ENCODE measurements at places on chromosomes 11 and 22.
A peak's percentile ranks its signal among the peaks of the same experiment; 100 is the strongest.

GRCh38 chr11:47396049-47396320 lies 12.4 kb upstream of the SLC39A13 start:
- DNase-seq, result no peak

DNA sequence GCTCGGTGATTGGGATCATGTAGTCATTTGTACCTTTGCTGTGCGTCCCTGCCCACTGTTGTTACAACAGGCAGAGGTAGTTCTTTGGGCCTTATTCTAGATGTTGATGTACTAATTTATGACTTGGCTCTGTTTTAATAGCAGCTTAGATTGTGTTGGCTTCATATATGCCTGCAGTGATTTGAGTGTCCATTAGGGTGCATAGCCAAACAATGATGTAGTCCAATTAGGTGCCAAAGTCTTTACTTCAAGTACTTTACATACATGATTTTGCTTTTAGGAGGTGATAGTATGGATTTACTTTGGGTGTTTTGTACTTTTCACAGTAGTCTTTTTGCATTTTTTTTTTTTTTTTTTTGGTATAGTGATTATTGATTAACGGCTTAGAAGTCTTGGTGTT lies 46.4 kb downstream of the PPP6R3 start:
- DNase-seq, result no peak

DNA sequence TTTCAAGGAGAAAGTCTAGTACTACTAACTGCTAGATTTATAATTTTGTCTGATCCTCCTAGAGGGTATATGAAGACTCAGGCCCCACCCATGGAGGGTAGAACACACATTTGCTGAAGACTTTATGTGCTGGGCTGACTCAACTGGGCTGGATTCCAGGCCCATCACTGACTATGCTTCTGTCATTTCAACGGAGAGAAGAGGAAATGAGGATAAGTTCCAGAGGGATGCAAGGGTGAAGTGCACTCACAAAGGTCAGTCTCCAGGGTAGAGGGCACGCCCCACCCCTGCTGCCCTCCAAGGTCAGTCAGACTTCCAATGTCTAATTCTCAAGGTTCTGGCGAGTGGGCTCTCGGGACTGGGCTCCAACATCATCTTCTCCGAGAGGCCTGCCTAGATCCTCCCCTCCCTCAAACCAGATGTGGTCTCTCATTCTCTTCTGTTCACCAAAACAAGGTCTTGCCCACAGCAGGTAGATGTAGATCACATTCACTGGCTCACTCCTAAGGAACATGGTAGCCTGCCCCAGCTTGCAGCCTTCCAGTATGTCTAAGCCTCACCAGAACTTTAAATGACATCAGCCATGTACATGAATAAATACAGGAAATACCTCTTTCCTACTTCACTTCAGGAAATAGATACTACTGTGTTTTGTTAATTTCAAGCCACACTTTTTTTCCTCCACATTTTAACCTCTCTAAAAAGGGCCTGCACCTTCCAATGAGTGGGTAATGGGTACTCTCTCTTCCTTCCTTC lies 7.3 kb upstream of the C11orf86 start:
- no peak for DNase-seq

DNA sequence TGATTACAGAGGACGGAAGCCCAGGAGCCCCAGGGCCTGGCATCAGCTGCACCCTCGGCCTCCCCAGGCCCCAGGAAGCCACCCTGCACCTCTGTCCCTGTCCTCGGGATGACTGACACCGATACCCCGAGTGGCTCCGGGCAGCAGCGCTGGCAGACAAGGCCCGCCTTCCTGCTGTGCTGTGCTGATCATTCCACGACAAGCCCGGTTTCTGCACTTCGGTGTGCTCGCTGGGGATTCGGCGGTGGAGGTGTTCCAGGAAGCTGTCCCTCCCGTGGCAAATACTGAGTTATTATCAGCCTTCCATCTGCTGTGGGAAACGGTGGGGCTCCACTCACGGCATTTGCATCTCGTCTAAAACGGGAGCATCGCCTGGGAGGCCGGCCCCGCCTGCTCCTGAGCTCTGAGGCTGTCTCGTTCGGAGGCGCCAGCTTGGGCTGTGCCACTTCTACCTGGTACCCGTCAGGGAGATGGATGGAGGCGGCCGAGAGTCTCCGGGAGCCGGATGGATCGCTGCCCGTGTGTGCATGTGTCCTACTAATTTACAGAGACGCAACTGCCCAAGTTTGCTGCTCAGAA lies 506.1 kb downstream of the BRD1 start:
- DNase-seq, result no peak

- peak; percentile 50 for DNase-seq
Observed at GRCh38 chr11:94128746-94129511, at the start of gene PANX1. PANX1 (plus strand) TSS chr11:94128841; CDS start chr11:94129313, 472 bp downstream.

DNA sequence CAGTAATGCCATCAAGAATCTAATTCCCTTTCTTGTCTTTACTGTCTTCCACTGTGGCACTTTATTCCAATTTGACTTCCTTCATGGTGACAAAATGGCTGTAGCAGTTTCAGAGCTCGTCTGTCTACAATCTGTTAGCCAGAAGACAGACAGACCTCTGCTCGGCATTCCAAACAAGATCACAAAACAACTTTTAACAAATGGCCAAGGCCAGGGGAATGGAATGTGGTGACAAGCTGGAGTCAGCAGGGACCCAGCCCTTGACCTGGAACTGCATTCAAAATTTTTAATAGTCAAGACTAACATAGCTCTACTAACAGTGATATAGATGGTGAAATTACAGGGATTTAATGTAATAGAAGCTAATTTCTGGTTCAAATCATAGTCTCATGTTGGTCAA lies 637.2 kb downstream of the ETS1 start:
- DNase-seq, result no peak

DNA sequence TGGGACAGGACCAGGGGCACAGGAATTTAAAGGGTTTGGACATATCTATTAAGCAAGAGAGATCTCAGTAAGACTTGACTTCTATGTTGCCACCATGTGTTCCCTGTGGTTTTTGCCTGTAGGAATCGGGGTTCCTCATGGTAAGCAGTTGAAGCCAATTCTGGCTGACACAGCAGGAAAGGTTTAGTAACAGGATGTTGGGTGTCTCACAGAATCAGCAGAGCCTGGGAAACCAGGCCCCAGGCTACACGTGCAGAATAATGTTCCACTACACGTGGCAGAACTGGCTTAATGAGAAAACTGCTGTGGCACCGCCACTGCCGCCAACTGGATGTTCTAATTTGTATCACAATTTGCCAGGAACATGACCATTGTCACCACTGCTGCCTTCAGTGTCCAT lies 264.6 kb upstream of the PLET1 start:
- no peak for DNase-seq

DNA sequence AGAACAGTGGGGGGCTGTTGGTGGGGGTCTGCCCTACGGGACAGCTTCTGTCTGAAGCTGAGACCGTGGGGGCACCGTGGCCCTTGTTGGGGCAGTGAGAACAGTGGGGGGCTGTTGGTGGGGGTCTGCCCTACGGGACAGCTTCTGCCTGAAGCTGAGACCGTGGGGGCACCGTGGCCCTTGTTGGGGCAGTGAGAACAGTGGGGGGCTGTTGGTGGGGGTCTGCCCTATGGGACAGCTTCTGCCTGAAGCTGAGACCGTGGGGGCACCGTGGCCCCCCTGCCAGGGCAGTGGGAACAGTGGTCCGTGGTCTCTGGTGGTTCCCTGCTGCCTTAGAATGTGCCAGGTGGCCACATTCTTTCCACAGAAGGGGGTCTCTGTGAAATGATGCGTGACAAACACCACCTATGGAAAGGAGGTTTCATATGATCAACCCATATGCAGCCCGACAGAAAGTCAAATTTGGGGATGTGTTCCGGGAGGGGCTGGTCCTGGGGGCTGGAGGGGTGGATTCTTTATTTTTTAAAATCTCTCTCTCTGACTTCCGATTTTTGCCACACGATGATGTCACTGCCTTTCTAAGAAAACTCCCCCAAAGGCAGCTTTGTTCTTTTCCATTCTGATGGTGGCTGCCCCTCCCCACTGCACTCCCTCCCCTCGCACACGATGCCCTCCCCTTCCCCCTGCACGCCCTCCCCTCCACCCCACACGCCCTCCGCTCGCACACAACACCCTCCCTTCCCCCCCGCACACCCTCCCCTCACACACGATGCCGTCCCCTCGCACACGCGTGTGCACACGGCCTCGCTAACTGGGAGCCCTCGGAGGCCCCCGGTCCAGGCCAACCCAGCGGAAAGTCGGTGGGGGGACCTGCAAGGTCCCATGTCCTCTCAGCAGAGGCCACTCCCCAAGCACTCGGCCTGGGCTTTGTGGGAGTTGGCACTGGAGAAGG lies 1186.5 kb downstream of the BRD1 start:
- DNase-seq, result no peak

- no peak for DNase-seq
Observed at GRCh38 chr11:130638033-130638432, 189.6 kb downstream of the ADAMTS15 start.

- DNase-seq, result no peak
Observed at GRCh38 chr11:64461081-64461480, 102.1 kb downstream of the RPS6KA4 start.

DNA sequence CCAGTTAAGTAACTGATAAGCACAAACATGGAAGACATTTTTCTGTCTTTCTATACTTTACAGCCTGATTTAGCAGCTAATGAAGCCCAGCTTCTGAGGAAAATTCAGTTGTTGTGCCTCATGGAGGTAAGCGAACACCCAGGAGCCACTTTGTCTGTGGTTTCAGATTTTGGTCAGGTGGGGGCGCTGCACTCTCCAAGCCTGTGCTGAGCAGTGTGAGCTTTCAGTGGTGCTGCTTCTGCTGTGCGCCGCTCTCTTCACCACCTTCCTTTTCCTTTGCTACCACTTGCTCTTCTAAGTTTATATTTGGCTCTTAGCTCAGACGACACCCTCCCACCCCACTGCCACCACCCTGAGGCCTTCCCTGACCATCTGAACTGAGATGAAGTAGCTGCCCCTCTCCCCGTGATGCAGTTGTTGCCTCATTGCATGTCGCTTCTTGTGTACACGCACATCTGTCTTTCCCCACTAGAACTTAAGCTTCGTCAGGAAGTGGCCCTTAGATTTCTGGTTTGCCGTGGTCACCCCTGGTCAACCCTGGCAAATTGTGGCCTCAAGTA lies 14.0 kb downstream of the PSMD13 start:
- peak; percentile 64 for DNase-seq

GRCh38 chr22:49192180-49192856 lies 635.4 kb downstream of the BRD1 start:
- no peak for DNase-seq

DNA sequence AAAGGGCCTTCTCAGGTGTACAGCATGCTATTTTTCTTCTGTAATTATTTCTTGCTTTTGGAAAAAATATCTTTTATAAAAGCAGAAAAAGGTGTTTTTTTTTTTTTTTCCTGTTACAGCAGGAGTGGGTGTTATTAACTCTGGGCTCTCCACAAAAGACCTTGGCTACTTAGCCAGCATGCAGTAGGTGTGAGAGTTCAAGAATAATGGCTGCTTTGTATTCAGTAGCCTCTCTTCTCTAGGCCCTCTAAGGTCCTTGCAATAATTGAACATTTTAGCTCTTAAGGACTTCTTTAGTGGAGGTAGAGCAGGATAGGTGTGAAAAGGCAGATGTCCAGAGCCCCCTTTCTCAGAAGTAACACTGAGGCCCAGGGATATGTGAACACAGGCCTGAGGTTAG lies 3.4 kb downstream of the ELF5 start:
- no peak for DNase-seq

DNA sequence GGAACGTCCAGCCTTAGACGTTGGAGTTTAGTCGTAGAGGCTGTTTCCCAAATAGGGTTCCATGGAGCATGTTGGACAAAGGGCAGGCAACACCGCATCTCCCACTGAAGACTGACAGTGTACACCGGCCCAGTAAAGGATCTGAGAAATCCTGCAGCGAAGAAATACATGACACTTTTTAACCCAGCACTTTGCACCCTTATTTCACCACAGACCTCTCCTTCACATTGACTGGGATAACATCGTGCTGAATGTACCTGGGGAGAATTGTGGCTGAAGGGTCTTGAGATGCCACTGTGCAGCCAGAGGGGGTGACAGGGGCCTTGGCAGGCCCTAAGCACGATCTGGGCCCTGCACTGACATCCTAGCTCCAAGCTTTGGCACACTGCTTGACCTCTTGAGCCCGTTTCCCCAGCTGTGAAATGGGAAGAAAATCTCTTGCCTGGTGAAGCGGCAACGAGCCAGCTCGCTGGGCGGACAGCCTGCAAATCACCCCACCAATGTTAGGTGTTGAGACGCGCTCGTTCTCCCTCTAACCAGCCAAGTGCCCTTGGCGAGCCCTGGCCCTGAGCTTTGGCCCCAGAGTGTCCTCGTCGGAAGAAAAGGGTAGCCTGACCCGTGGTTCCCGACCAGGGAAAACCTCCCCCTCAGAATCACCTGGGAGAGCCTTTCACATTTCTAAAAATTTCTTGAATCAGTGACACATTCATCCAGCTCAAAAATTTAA lies 13.4 kb downstream of the CD5 start:
- no peak for DNase-seq

- DNase-seq, result no peak
Observed at GRCh38 chr22:49783926-49784629, 43.6 kb downstream of the BRD1 start.

GRCh38 chr11:35912883-35913624 lies 30.8 kb upstream of the LDLRAD3 start:
- DNase-seq, result no peak

DNA sequence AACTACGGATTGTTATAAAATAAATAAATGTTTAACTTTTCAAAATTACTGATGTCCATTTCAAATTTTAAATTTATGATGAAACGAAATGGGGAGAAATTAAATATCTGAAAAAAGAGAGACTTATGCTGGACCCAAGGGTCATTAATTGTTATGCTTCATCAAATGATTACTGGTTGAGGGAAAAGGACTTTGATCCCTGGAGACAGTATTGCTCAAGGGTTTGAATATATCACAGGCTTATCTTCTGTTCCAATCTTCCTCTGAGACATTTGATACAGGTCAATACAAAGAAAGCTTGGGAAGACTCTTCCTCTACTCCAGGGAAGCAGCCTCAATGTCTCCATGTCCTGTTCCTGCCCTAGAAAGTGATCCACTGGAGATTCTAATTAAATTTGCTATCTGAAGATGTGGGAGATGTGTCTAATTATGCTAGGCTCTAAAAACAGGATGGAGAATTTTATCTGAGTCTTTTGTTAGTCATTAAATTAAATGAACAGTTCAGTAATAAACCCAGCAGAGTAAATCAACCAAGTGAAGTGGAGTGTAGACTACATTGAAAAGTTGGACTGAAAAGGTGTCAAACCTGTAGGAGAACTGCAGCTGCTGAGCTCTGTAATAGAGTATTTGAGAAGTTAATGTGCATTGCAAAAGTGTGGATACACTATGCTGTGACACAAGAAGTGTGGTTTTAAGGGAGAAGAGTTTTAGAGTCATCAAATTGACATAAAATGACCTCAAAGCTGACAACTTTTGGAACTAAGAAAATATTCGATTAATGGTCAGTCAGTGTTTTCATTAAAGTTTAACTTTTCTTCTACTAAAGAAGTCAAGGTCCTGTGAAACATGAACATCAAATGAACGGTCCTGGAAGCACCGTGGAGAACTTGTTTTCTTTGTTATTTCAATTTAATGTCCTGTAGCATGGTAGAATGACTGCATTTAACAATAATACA lies 623.7 kb upstream of the CCDC90B start:
- DNase-seq, result no peak
